ENCODE measurements at places on chromosomes 13 and 19.

- DNase-seq, result peak; percentile 78
Observed at GRCh38 chr19:28878862-28879566, 333.9 kb downstream of the UQCRFS1 start.

DNA sequence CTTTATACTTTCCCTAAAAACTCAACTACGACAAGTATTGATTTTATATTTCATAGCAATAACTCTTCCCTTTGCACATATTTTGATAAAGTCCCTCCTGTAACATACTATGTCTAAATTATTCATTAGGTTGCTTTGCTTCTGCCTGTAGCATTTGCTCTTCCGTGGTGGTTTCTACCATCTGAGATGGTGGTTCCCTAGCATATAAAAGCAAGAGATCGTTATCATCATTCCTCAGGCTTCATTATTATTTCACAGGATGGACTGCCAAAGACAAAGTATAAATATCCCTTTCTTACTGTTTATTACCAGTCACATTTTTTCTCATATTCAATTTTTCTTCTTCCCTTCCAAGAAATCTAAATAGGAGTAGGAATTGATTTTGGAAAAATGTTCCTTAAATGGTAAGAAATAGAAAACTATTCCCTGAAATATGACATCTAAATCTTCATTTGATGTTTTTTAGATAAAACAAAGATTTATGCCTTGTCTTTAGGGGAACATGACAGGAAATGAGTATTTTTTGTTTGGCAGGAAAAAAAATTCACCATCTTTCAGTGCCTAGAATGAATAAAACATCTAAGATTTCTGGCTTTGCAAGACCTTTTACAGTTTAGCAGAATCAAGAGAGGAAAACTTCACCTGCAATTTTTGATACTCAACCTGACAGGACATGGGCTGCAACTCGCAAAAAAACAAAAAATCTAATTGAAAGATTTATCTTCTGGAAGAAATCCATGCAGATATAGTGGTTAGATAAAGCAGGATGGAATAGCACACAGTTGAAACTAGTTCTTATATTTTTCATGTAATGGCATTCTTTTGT is 340.0 kb downstream of the SPRY2 start:
- no peak for DNase-seq

DNA sequence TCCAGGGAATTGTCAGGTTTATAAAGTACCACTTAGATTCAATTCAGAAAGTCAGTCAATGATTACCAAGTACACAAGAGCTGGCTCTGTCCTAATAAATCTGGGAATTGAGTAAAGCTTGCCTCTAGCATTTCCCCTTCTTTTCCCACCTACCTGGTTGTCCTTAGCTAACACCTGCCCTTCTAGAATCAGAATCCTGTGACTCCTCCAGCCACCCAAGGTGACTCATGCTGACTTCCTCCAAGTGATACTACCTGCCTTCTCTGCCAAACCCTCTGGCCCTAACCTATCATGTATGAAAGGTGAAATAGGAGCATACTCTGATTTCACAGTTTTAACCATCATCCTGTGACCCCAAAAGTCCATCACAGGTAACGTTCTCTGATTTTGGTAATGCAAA is 151.2 kb downstream of the DIAPH3 start:
- no peak for DNase-seq

GRCh38 chr19:10718205-10719196 is 622 bp downstream of the DNM2 start:
- peak; percentile 33 for DNase-seq

DNA sequence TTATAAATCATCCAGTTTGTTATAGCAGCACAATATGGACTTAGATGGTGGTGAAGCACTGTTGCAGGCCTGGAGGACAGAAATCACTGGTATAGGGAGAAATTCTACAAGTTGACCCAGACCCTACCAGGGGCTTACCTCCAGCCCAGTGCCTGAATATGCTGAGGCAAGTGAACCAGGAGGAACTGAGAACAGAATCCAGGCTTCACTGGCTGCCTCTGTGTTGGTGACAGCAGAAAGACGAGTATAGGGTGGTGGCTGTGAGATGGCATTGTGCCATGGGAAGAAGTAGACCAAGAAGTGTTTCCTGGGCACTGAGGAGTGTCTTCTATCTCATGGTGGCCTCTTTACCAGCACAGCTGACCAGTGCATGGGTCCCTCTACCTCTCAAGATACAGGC is 15.9 kb upstream of the EID2 start:
- DNase-seq, result no peak

DNA sequence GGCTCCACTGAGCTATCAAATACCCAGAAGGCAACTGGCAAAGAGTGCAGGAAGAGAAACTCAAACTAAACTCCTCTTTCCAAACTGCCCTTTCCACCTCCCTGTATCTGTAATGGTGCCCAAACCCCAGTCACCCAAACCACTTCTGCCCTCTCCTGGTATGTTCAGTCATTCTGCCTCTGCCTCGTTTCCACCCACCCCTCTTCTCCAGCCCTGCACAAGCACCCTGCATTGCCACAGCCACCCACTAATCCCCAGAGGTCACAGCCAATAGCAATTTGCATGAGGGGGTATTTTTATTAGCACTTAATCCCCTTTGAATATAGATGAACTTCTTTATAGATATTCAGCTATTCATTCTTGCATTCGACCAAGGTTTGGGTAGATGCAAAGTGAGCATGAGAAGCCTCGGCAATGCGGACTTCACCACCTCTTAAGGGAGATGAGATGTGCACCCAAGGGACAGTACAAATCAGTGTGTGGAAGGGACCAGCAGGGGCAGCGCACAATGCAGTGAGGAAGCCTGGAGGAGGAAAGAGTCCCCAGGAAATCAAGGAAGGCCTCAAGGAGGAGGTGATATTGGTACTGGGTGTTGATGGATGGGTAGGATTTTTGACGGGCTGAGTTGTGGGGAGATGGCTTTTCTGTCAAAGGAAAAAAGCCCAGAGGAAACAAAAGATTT is 12.4 kb downstream of the TMEM272 start:
- DNase-seq, result peak; percentile 32

- no peak for DNase-seq
Observed at GRCh38 chr13:97535614-97536013, 101.6 kb downstream of the RAP2A start.

- DNase-seq, result no peak
Observed at GRCh38 chr19:45418802-45419201, 4.9 kb downstream of the ERCC1 start.

GRCh38 chr13:49464085-49464484 is 20.0 kb downstream of the SETDB2 start:
- no peak for DNase-seq

DNA sequence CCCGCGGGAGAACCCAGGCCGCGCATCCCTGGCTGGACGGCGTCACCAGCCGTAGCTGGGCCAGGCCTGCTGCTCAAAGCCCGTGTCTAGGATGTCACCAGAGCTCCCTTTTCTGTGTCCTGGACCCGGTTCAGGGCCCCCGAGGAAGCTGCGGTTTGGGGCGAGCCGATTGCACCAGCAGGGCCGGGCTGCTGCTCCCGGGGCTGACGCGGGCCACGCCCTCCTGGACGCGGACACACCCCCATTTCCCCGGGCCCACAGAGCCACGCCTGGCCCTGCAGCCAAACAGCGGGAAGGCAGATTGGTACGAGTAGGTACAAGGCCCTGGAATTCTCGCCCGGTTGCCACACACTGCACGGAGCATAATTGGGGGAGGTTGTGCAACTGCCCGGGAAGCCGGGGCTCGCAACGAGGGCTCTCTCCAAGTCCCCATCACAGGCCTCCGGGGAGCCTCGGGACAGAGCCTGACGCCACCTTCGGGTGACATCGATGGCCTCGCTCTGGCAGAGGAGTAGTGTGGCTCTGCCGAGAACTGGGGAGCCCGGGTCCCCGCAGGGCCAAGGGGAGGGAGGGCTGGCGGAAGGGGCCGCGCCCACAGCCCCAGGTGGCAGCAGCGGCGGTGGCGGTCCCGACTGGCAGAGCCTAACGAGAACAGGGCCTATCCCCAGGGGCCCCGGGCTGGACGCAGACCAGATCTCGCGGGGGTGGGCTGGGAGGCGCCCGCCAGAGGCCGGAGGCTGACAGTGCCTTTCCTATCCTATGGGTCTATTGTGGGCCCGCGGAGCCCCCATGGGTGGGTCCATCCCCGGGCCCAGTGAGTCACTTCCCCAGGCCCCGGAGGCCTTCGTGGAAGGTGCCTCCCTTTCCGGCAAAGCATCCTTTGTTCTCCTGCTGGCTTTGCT is 23.5 kb downstream of the KCTD15 start:
- peak; percentile 72 for DNase-seq

DNA sequence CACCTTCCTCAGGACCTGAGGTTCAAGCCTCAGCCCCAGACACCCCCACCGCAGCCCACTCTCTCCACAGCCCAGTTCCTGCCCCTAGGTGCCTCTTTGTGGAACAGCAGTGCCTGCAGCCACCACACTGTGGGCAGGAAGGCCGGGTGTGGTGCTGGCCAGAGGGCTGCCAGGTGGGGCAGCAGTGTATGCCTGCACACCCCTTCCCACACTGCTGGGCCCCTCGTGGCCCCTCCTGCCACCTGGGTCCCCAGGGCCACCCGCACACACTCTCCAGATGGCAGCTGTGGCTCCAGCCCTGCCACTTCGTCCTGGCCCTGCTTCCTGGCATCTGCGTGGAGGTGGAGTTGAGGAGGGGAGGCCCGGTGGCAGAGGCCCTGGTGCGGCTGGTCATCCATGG is 35.1 kb downstream of the HPN start:
- DNase-seq, result no peak

GRCh38 chr19:41863209-41863931 is 3.3 kb downstream of the RPS19 start:
- DNase-seq, result no peak

GRCh38 chr13:43441899-43442499 is 344.8 kb downstream of the ENOX1 start:
- no peak for DNase-seq

- DNase-seq, result peak; percentile 68
Observed at GRCh38 chr19:46529622-46530451, 34.2 kb upstream of the PNMA8B start.

GRCh38 chr19:47414469-47414868 is 4.9 kb downstream of the MEIS3 start:
- peak; percentile 33 for DNase-seq

- no peak for DNase-seq
Observed at GRCh38 chr13:36885901-36886300, 34.1 kb downstream of the SMAD9 start.

DNA sequence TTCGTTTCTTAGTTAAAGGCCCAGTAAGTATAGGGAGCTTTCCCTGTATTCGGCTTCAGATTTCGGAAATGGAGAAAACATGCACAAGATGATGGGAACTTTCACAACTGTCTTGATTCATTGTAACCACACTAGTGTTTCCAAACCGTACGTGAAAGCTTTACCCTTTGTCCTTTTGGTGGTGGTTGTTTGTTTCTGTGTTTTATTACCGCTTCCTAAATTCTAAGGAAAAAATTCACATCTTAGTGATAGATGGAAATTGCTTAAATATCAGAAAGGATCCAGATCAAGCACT is 504 bp upstream of the VWA8 start:
- no peak for DNase-seq

DNA sequence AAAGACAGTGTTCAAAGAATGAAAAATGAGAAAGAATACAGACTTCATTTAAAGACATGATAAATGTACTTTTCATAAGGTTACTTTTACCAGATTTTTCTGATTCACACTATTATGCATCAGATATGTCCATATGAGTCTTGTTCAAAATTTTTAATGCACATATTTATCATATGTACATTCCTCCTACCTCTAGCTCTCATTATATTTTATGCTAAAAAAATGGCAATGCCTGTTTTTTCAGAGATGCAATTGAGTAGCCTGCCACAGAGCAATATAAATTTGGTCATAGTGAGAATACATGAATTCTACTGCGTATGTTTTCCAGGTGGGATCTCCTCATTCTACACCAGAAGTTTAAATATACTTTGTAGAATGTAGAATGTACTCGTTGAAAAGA is 807.0 kb upstream of the SLITRK6 start:
- no peak for DNase-seq

DNA sequence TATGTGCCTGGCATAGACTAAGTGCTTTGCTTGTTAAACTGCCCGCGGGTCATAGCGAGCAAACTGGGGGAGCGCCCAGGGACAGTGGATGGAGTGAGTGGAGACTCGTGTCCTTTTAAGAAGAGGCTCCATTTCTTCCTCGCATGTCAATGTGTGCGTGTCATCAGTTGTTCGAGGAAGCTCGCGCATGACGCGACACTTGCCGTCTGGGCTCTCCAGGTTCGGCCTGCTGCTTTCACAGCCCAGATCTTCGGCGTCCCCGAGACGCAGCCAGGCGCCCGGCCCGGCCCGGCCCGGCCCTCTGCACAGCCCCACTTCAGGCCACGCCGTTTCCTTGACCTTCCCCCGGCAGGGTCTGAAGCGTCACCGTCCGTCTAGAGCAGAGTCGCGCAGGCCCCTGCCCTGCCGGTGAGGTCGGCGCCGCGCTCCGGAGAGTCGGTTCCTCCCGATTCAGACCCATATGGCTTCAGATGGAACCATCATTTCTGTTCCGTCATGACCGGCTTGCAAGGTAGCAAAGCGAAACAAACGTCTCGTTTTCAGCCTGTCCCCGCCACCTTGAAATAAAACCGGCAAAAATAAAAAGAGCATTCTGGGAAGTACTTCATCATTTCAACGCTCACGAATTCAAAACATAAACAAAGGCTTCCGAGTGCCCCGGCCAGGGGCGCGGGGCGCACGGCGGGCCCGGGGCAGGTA is 599 bp upstream of the ARHGEF7 start:
- DNase-seq, result no peak

DNA sequence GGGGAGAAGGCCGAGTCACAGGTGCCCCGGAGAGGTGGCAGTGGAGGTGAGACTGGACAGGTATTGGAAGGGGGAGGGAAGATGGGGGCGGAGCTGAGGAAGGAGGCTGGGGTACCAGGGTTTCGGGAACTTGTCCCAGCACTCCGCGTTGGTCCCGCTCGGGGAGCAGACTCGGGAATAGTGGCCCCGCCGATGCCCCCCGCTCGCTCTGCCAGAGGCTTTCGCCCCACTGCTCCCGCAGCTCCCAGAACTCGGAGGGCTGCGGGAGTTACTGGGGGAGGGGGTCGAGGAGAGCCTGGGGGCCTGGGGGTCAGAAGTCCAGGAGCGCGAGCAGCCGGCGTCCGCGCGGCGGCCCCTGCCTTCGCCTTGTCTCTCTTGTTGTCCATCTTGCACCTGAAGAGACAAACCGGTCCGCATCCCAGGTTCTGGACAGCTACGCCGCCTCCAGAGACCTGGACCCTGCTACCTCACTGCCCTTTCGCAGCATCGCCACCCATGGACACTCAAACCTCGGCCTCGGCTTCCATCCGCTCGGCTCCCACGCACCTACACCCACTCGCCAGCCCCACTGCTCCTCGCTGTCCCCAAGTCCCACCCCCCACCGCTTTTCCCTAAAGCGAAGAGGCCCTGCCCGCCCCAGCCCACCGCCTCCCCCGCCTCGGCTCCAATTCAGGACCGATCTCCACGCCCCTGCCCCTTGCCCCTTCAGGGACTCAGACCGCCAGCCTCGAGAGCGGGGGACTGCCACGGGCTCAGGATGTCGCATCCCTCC is 700 bp downstream of the PRR36 start:
- DNase-seq, result no peak

DNA sequence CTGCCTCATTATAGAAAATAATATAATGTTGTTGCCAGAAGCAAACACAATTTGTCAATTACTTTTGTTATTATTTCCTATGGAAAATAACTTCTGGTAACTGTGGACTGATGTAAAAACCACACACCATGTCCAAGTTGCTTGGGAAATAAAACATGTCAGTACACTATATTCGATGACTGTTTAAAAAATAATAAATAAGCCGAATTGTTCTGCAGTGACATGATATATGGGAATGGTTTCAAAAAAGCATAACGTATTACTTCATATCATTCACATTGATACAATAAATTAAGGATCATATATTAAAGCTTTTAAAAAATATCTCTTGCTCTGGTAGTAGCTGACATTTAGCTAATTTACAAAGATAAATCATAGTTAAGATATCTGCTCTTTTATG is 2062.1 kb downstream of the PCDH9 start:
- DNase-seq, result no peak
